Epithelial cell of umbilical artery (primary cell): ENCODE measurements at places on chromosomes 5 and 9. TPM values are rescaled to one million over a fixed set of nuclear protein-coding genes. Genes with fewer than 3 reads are reported as not detected.

Gene PCDHGA9
- 0.76 and 0.97 TPM in 2 replicates for total RNA-seq

Gene CDX1
- not detected in 2 replicates for total RNA-seq

Gene STPG3
- not detected in 2 replicates for total RNA-seq

Gene NR2F1
- total RNA-seq = 24.6 and 39.6 TPM in 2 replicates

Gene SHROOM1
- 5.2 and 7.3 TPM in 2 replicates for total RNA-seq

Gene DMRT3
- not detected in 2 replicates for total RNA-seq

Gene SCGB3A2
- not detected in 2 replicates for total RNA-seq

Gene IL7R
- total RNA-seq = 1.3 and 5.5 TPM in 2 replicates

Gene IL9
- total RNA-seq = not detected in 2 replicates

Gene PPP3R2
- total RNA-seq = not detected in 2 replicates

Gene HSPB3
- total RNA-seq = not detected in 2 replicates

Gene PCA3
- under 0.01 and 0.30 TPM in 2 replicates for total RNA-seq

Gene CCNJL
- 4.4 and 6.2 TPM in 2 replicates for total RNA-seq

Gene PCDHGC5
- 0.32 TPM in 1 of 2 replicates, not detected in the other for total RNA-seq

Gene TMEM252
- total RNA-seq = not detected in 2 replicates

Gene BTNL3
- total RNA-seq = not detected in 2 replicates
